Immature natural killer cell (primary cell): ENCODE measurements at places on chromosomes 2 and 18. TPM values are rescaled to one million over a fixed set of nuclear protein-coding genes. Genes with fewer than 3 reads are reported as not detected.

DNA sequence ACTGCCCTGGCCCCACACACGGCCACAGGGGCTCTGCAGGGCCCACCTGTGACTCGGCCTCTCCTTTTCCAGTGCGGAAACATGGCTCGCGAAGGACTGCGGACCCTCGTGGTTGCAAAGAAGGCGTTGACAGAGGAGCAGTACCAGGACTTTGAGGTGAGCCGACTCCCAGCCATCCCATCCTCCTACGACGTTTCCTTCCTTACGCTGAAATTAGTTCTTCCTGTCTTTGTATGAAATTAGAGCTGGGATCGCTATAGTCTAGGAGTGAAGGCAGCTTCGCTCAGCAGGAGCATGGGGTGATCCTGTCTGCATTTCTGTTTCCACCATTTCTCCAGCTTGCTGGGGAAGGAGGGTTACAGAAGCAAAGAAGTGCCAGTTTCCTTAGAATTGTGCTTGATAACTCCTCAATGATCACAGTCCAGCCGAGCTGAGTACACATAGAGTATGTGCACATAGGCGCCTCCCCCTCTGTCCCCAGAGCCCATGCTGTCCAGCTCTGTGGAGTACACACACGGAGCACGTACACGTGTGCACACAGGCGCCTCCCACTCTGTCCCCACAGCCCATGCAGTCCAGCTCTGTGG lies 59.1 kb upstream of the NFATC1 start:
- DNase-seq, result no peak

DNA sequence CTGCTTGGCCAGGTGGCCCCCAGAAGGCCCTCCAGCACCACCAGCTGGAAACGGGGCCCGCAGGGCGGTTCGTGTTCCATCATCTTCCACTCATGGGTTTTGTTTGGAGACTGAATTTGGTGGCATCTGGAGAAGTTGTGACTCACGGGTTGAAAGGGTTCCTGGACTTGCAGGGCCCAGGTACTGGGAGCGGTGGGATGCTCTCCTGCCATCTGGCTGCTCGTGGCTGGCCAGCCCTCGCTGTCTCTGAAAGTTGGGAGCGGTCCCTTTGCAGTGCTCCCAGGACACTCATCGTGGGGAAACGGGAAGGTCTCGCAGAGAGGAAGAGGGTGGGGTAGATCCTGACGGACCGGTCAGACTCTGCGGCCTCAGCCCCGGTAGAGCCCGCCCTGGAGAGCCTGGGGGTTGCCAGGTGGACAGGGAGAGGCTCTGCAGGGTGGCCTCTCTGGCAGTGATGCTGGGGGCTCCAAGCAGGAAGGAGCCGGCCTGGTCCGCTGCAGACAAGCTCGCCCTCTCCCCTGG lies 47.5 kb downstream of the TWIST2 start:
- no peak for DNase-seq

- DNase-seq, result no peak
Measured at GRCh38 chr2:30756051-30756719, 51.1 kb downstream of the CAPN13 start.

DNA sequence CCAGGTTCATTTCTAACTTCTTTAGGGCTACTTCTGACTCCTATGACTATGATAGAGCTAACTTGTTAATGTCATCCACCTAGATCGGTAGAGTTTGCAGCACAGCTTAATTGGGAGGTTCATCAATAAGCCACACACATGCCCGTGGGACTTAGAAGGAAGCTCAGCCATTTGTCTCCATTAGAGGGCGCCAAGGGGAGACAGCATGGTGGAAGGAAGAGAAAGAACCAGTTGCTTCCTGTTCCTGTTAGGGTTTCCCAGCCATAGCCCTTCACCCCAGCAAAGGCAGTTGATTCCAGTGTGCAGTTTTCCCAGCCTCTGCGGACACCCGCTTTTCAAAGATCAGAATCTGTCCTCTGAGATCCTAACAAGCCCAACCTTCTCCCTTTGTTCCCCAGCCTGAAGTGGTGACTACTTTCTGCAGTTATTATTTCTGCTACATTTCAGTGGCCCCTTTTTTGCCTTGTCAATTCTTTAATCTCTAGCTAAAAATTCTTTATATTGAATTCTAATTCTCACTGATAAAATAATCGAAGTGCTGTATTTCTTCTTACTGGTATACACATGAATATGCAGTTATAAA lies 30.3 kb downstream of the MAIP1 start:
- peak; percentile 10 for DNase-seq

The CCDC74B gene
- polyA plus RNA-seq, result 0.36 TPM

The PRKAG3 gene
- not detected for polyA plus RNA-seq
